Spleen (tissue), 13 donors: ENCODE measurements at places on chromosomes 3 and 15. TPM values are rescaled to one million over a fixed set of nuclear protein-coding genes. Genes with fewer than 3 reads are reported as not detected.

Gene TJP1
- 3.7 TPM for polyA plus RNA-seq

Gene ANO10
- polyA plus RNA-seq = 2.6 TPM

Gene GOLGA8T
- polyA plus RNA-seq = 0.06 TPM

Gene PFN2
- 17.6 TPM for polyA plus RNA-seq

Gene CCR1
- 9.7 TPM for polyA plus RNA-seq

Gene PGBD4
- 1.7 TPM for polyA plus RNA-seq

Gene GCSAM
- polyA plus RNA-seq = 2.7 TPM

Gene MESP1
- polyA plus RNA-seq = 0.45 TPM

Gene CA12
- 0.08 TPM for polyA plus RNA-seq

Gene CCR9
- polyA plus RNA-seq = 1.3 TPM

Gene DPP8
- polyA plus RNA-seq = 12.8 TPM

Gene CEP97
- polyA plus RNA-seq = 1.00 TPM

Gene RAB11A
- 153 TPM for polyA plus RNA-seq

Gene CCDC66
- 8.1 TPM for polyA plus RNA-seq

Gene ZNF639
- 19.7 TPM for polyA plus RNA-seq

Gene RBM15B
- polyA plus RNA-seq = 6.4 TPM

Gene EFCC1
- 2.0 TPM for polyA plus RNA-seq

Gene TWF2
- 59.8 TPM for polyA plus RNA-seq

Gene ZNF80
- 0.14 TPM for polyA plus RNA-seq

Gene RETNLB
- polyA plus RNA-seq = not detected

Gene AADACL2
- not detected for polyA plus RNA-seq

Gene LHFPL4
- not detected for polyA plus RNA-seq

Gene C2CD4B
- polyA plus RNA-seq = 1.1 TPM

Gene DPPA2
- not detected for polyA plus RNA-seq

Gene LRRC34
- 4.6 TPM for polyA plus RNA-seq

Gene LZTFL1
- 6.5 TPM for polyA plus RNA-seq

Gene SUSD5
- 0.33 TPM for polyA plus RNA-seq

Gene CCNDBP1
- polyA plus RNA-seq = 61.3 TPM

Gene PPP2R3A
- 0.24 TPM for polyA plus RNA-seq

Gene GRK7
- polyA plus RNA-seq = 0.02 TPM

Gene PLA2G4B
- 10.6 TPM for polyA plus RNA-seq

Gene TIMP4
- 2.4 TPM for polyA plus RNA-seq

Gene GBE1
- polyA plus RNA-seq = 6.0 TPM

Gene SPINK8
- 0.52 TPM for polyA plus RNA-seq

Gene DZIP3
- polyA plus RNA-seq = 5.2 TPM

Gene BCHE
- polyA plus RNA-seq = 2.7 TPM

Gene HRG
- polyA plus RNA-seq = not detected

Gene SNX22
- polyA plus RNA-seq = 17.6 TPM

Gene PFKFB4
- polyA plus RNA-seq = 4.8 TPM

Gene RHOV
- 0.19 TPM for polyA plus RNA-seq
